ENCODE measurements at places on chromosomes 2 and 18.

DNA sequence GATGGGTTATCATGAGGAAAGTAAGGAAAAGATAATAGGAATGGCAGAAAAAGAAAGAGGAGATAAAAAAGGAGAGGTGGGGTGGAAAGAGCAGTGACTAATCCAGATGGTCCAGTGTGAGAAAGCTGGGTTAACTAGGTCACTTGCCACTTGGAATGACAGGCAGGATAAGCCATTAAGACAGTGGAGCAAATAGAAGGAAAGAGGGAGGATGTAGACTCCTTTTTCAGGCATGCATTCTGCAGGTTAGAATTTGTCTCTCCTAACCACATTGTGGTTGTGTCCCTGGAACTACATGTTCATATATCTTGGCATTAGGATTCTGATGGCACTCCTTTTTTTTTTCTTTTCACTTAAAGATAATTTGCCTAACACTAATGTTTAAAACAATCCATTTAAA, 13.4 kb upstream of the NEMP2 start:
- DNase-seq: no peak

DNA sequence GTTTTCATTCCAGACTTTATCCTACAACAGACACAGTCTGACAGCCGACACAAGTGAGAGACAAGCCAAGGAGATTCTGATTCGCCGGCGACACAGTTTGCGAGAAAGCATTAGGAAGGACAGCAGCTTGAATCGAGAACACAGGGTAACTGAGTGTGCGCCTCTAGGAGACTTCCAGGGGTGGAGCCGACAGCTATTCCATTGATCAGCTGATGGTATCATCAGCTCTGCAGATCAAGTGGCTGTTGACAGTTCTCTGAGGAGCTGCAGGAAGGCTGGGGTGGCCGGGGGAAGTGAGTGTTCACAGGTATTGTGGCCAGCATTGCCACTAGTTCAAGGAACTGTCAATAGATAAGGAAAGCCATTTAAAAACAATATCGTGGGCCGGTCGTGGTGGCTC, 57.3 kb upstream of the TMEM182 start:
- DNase-seq: no peak

GRCh38 chr2:80748592-80748991, 444.0 kb upstream of the LRRTM1 start:
- no peak for DNase-seq

DNA sequence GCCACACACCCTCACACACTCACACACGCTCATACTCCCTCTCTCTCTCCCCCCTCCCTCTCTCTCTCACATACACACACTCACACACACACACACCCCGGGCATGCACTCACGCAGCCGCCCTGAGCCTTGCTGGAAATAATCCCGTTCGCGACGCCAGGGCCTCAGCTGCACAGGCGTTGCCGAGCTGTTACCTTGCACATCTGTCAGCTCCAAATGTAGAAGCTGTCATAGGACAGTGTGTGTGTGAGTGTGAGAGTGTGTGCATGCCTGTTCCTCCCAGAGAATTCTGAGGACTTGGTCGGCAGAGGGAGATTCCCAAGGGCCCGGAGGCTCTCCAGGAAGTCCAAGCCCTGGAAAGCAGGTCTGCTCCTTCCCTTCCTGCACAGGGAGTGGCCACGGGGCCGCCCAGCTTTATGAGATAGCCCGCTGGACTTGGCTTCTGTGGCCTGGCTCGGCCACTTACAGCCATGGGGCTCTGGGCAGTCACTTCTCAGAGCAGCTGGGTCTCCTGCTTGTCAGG, 8.6 kb downstream of the SPR start:
- no peak for DNase-seq

DNA sequence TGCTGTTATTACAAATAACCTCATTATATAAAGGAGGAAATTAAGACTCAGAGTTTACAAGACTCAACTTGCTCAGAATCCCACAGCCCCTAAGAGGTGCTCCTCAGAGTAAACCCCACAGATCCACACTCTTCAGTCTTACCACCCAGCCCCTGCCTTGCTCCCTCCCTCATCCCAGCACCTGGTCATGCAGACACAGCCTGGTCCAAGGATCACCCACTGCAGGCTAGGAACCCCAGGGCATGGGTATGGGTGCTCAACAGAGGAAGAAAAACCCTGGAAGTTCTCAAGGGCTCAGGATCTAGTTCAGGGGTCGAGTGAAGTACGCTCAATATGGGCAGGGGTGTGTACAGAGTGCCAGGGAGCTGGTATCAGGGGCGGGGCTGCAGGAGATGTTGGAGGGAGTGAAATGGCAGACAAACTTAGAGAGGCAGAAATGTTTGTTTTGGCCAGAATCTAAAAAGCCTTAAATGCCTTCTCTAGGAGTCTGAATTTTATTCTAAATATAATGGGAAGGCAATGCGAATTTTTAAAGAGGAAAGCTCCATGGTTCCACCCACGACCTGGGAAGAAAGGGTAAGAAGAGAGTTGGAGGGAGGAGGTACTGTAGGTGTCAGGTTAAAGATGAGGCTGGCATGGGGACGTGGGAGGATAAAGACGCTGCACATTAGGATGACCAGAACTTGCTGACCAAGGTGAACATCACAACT, 79.1 kb upstream of the MGAT4A start:
- DNase-seq: no peak
